Fibroblast of mammary gland (primary cell): ENCODE measurements at places on chromosomes 7 and 10.
A peak's percentile ranks its signal among the peaks of the same experiment; 100 is the strongest.

- peak; percentile 35 for DNase-seq
Observed at GRCh38 chr7:15780271-15780670, 93.8 kb upstream of the MEOX2 start.

- no peak for DNase-seq
Observed at GRCh38 chr10:129772468-129773358, 191.4 kb downstream of the EBF3 start.

DNA sequence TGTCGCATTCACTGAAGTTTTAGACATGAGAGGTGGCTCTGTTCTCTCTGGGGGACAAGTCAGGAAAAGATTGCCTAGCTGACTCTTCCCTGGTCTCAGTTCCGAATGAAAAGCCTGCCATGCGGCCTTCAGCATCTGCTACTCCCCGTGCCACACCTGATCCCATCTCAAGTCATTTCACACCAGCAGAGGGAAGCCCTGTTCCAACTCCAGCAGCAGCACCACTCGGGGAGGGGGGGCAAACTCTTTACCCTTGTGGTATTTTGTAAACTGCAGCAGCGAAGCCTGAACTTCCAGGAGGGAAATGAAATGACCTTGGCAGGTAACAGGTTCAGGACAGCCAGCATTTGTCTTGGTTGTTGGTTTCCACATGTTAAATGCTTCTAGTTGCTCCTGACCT, 13.8 kb downstream of the LRRC4 start:
- DNase-seq: no peak

DNA sequence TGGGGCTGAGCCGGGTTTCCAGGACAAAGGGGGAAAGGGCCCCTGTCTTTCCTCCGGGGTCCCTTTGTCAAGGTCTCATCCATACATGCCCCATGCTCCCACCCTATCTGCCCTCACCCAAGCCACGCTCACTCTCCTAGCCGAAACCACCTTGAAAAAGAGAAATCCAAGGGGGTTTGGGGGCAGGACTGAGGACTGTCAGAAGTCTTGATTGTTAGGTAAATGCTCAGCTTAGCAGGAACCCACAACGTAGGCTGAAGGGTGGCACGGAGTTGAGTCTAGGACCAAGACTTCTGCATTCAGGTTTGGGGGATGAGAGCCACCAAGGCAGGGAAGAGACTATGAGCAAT, 719 bp upstream of the PGAM2 start:
- no peak for DNase-seq

DNA sequence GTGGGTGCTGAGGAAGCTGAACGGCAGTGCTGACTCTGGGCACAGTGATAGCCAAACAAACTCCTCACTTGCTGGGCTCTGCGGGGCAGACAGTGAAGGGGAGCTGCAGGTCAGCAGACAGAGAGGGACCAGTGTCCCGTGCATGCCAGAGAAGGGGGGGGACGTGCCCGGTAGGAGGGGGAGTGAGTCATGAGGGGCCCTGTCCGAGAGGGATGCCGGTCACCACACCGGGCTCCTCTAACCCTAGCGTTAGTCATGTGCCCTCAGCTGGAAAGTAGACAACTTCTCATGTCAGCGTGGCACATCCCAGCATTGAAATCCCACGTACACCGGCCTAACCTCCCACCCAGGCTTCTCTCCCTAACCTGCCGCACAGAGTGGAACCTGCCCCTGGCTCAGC, 117.1 kb upstream of the DPP6 start:
- DNase-seq: no peak

GRCh38 chr7:95318501-95319100, 5.7 kb downstream of the PON1 start:
- DNase-seq: no peak

GRCh38 chr7:36686499-36686898, 37.8 kb downstream of the AOAH start:
- DNase-seq: peak; percentile 52

GRCh38 chr7:107742678-107743566, 1.0 kb upstream of the CBLL1 start:
- no peak for DNase-seq

DNA sequence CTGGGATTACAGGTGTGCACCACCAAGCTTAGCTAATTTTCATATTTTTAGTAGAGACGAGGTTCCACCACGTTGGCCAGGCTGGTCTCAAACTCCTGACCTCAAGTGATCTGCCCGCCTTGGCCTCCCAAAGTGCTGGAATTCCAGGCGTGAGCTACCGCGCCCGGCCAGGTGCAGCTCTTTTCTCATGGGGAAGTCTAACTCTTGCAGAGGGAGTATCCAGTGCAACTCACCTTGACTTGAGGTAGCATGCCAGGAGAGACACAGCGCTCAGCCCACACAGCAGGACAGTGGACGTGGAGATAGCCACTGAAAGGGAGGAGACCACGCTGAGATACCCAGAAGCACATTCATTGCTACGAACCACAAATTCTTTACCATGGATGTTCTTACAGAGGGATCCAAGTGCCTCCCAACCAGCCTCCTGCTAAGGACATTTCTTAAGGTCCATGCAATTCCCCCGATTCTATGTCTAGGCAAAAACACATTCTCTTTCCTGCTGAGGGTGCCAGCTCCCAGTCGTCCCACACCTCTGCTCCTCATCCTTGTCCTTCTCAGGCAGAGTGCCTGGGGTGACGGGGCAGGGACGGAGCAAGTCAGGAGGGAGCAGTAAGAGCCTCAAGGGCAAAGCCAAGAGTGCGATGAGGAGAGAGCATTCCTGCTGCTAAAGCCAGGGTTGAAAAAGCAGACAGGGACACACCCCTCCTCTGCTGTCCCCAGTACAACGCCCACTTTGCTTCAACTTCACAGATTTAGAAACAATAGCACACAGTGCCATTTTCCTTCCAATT, 21.0 kb downstream of the IL15RA start:
- no peak for DNase-seq

GRCh38 chr10:59580026-59580863, 129.4 kb downstream of the SLC16A9 start:
- DNase-seq: peak; percentile 65

DNA sequence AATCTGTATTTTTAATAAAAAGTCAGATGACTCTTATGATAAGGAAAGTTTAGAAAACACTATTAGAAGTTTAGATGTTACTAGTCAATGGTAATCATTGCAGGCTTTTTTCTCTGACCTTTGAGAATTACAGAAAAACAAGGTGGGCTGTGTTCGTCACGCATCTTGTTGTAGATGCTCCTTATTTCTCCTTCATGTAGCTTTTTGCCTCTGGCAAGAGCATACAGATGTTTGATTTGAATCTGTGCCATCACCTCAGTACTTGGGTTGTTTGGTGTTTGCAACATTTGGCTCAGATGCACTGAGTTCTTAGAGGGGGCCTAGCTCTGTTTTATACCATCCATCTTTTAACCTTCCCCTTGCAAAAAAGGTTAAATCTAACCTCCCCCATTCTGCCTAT, 11.5 kb downstream of the TAS2R16 start:
- DNase-seq: no peak

GRCh38 chr10:122301055-122301810, 30.1 kb downstream of the BTBD16 start:
- DNase-seq: peak; percentile 80

GRCh38 chr7:23183279-23184012, 1.6 kb downstream of the NUP42 start:
- no peak for DNase-seq

GRCh38 chr10:29873941-29874484, 185.4 kb downstream of the JCAD start:
- no peak for DNase-seq

GRCh38 chr10:132022241-132022640, 40.5 kb upstream of the BNIP3 start:
- DNase-seq: no peak

GRCh38 chr7:30162133-30162532, 27.3 kb downstream of the MTURN start:
- DNase-seq: no peak

DNA sequence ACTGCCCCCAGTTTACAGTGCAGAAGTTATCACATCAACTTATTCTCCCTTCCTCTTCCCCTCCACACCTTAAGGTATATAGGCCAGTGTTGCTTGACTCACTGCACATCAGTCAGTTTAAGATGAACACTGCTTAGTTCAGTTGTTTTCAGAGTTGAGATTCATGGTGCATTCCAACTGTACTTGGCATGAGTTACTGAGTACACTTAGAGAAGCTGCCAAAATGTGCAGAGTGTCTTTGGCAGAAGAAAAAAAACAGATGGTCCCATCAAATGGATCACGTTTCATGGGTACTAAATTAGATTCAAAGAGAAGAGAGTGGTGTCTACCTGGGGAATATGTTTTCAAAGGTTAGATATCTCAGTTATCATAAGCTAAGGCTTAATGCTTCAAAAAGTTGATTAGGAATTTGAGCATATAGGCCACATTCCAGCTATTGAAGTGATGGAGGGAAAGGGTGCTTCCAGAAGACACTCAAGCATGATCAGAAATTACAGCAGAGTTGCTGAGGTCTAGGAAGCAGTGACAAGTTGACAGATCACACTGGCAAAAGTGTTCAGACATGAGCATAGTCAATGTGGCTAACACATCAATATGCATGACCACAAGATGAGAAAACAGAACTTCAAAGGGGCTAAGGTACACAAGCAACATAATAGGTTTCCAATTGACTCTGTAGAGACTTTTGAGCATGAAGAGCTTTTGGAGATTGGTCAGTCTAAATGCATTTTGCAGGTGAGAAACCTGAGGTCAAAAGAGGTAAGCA, 579.2 kb upstream of the CELF2 start:
- DNase-seq: no peak

- DNase-seq: no peak
Observed at GRCh38 chr10:125548878-125549277, 134.1 kb downstream of the TEX36 start.

DNA sequence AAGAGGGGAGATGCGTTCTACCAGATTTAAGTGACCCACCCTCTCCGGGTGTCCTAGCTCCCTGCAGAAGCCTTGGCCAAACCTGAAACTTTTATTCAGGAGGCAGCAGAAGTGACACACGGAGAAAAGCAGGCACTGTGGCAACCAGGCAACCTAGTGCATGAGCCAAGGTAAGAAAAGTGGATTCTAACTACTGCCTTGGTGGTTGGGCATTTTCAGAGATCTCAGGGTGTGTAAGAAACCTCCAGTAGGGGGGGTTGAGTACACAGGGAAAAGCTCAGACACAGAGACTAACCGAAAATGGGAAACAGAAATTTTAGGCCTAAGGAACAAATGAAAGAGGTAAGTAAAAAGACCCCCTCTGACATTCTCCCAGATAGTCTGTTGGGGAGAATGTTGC, 645.7 kb downstream of the ANKRD7 start:
- DNase-seq: no peak

- DNase-seq: no peak
Observed at GRCh38 chr10:117162093-117163060, 24.3 kb upstream of the VAX1 start.

DNA sequence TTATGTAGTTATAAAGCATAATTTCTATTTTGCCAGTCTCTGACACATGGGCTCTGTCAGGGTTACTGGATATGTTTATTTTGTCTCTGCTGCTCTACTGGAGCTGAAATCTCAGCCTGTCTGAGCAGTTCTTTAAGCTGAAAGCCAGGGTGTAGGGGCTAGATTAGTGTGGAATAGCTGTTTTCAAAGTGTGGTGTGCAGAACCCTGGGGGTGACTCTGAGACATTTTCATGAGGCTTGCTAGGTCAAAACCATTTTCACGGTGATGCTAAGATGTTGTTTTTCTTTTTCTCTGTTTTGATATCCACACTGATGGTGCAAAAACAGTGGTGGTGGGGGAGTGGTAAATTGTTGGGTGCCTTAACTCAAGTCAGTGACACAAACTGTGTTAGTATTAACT, 45.5 kb downstream of the CREM start:
- DNase-seq: no peak

DNA sequence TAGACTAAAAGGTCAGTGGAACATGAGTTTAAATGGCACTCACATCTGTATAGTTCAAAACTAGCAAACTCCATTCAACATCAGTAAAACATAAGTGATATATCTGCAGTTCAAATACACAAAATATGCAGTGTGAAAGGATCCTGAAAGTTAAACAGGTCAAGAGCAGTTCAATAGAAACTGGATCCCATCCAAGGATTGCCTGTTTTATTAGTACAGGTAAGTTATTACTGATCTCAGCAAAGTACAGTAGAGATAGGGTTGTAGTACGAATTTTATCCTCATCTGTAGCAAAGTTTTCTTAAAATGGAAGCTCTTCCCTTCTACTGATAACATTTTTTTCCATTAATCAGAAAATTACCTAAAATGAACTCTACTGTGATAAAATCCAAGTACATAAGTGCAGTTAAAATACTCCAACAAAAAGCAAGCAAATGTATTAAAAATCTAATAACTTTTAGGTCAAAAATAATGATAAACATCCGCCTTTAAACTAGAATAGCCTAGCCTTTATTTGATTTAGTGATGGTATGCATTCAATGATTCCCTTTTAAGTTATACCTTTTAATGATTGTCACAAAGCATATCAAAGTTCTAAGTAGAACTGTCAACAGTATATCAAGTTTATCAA, 2.2 kb downstream of the ZNF800 start:
- no peak for DNase-seq

- DNase-seq: peak; percentile 82
Observed at GRCh38 chr10:30434273-30435072, 489 bp downstream of the MAP3K8 start.

DNA sequence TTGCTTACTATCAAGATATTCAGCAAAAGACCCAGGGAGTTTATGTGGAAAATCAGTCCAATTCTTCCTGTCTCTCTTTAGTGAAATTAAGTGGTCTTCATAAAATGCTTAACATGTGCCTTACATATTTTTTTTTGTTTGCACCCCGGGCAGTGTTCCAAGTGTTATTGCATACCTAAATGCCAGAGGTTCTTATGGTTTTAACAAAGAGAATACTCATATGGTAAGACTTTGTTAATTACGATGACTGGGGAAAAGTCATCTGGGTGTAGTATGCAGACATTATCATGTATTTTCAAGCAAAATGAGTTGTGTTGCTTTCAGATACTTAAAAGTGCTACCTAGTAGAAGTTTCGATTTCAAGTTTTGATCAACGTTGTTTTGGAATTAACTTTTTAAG, 82.6 kb downstream of the PRKG1 start:
- DNase-seq: peak; percentile 56

GRCh38 chr10:33666686-33667480, 332.4 kb upstream of the NRP1 start:
- peak; percentile 22 for DNase-seq

- no peak for DNase-seq
Observed at GRCh38 chr10:3105905-3106304, 38.6 kb downstream of the PFKP start.

DNA sequence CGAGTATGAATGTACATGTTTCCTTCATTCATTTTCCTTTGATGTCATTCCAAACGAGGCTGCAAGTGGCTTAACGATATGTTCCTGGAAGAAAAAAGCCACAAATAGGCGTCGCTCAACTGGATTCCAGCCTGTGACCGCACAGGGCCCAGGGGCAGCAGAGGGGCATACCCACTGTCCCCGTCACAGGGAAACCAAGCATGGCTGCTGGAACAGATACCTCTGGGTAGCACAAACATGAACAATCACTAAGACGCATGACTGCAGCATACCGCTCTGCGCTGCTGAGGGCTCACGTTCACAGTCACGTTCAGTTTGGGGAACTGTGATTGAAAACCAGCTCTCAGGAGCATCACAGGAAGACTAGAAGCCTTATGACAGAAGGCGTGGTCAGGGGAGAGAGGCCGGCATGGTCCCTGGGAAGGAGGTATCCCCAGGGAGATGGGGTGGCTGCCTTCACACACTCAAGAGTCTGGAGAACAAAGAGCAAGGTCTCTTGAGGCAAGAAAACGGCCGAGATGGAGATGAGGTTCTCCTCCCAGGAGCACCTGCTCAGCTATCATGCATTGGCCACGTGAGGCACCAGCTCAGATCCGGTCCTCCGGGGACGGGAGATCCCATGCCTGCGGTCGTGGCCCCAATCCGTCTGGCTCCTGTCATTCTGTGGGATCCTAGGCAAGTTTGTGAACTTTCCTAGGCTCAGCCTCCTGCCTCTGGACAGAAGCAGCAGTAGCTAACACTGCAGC, 213.6 kb downstream of the DIP2C start:
- DNase-seq: no peak
